ENCODE measurements at places on chromosomes 1 and 21. TPM values are rescaled to one million over a fixed set of nuclear protein-coding genes. Genes with fewer than 3 reads are reported as not detected.

DNA sequence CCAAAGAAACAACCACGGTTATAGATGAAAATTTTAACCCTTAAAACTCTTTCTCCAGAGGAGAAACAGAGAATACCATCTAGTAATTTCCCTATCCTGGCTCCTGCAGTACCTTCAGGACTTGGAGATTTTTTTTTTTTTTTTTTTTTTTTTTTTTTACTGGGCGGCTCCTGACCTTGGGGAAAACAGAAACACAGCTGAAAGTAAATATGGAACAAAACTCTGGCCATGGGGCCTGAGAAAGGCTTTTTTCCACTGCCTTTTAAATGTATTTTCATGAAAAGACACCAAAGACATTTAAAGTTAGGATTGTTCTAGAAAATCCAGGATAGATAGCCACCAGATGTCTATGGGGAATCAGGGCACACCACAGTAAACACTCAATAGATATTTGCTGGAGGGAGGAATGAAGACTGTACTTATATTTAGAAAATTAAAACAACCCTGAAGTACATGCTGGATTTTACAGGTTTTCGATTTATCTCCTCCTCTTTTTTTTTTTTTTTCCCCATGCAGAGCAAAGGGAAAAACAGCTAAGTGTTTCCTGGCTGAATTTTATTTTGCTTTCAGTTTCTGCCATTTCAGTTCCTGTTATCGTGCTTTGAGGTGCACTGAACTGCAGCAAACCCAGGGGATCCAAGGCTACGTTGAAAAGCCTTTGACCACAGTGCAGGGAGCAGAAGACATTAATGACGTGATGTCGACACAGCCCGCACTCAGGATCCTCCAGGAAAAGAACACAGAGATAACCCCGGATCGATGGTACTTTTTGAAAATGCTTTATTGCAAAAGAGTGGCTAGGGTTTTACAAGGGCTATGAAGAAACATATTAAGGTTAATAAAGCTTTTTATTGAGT is 35.7 kb upstream of the CNN3 start:
- DNase-seq: no peak

- DNase-seq: no peak
These were observed 4.1 kb upstream of the CCDC24 start for GRCh38 chr1:43987159-43987902.

- DNase-seq: no peak
These were observed 262.2 kb upstream of the POU3F1 start for GRCh38 chr1:38308780-38309179.

GRCh38 chr1:24969596-24970398 is 39.7 kb upstream of the RUNX3 start:
- no peak for DNase-seq

Gene OR2W3
- total RNA-seq: not detected
